ENCODE measurements at places on chromosomes 2 and 18.

- no peak for DNase-seq
Measured at GRCh38 chr2:40466935-40467572, 15.2 kb upstream of the SLC8A1 start.

DNA sequence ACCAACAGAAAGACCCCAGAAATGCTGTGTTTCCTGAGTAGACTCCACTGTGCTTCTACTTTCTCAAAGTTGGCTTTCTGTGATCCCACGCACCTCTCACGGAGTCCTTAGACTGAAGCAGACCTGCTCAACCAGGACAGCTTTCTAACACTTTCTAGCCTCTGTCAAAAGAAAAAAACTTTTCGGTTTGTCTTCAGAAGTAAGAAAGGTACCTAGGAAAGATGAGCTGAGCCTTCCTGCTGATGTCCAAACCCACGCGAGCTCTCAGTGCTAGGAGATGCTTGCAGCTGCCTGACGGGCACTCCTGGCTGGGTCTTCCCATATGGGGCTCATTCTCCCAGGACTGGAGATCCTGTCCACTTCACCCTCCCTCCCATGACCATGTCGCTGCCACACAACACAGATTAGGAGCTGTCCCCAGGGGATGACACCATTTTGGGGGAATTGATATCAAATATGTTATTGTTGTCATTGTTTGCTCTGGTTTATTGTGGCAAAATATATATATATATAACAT is 49.2 kb upstream of the DAPL1 start:
- no peak for DNase-seq

- no peak for DNase-seq
Measured at GRCh38 chr2:45902380-45902779, 250.9 kb downstream of the PRKCE start.

DNA sequence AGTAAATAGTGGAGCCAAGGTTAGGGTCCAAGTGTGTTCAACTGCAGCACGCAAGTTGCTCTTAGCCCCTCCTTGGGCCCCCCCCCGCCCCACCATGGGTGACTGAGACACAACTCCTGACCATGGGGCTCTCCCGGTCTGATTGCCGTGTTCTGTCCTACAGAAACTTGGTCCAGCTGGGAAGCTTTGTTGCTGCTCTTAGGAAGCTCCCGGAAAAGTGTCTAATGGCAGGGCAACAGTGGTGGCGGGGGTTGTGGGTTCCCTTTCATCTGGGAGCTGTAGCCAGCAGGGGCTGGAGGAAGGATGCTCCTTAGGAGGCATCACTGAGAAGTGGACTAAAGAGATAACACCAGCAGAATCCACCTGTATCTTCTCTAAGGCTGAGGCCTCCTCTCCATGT is 111.1 kb downstream of the CYP26B1 start:
- no peak for DNase-seq
